Lung (tissue), 17 donors: ENCODE measurements at places on chromosomes 7 and 10.

GRCh38 chr7:116588225-116588624 lies 63.4 kb downstream of the CAV1 start:
- DNase-seq: peak; percentile 29

DNA sequence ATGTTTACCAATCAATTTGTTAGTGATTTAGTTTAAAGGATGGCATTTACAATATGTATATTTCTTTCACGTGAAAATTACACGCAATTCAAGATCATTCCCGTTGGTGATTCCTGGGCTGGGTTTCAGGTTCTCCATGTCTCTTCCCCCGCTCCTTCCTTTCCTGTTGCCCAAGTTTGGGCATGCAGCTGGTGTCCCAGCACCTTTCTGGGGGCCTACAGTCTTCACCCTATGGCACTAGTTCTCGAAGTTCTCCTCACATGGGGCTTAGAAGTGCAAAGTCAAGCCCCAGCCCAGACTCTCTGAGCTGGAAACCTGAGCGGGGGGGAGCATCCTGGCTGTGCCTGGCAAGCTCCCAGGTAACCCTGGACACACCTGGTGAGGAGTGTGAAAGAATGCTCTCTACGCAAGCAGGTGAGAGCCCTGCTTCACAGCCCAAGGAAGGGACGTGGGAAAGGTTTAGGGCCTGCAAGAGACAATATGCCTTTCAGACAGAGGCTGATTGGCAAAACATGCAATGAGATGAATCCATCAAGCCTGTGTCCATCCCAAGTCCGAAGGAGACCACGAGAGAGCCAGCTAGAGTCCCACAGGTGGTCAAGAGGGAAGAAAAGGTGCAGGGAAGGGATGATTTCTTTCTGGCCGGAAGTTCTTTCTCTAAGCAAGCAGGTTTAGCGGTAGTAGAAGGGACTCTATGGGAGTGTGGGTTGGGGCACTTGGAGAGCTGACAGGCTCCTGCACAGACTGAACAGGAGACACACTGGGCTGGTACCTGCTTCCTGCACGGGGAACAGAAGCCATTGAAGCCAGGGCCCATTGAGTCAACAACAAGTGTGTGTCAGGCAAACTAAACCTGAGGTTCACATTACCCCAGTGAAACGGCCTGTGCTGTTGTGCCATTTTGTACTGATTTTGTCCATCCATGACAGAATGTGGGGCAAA lies 131.1 kb downstream of the ADARB2 start:
- no peak for DNase-seq

GRCh38 chr10:27774831-27775230 lies 29.2 kb upstream of the MKX start:
- DNase-seq: no peak

DNA sequence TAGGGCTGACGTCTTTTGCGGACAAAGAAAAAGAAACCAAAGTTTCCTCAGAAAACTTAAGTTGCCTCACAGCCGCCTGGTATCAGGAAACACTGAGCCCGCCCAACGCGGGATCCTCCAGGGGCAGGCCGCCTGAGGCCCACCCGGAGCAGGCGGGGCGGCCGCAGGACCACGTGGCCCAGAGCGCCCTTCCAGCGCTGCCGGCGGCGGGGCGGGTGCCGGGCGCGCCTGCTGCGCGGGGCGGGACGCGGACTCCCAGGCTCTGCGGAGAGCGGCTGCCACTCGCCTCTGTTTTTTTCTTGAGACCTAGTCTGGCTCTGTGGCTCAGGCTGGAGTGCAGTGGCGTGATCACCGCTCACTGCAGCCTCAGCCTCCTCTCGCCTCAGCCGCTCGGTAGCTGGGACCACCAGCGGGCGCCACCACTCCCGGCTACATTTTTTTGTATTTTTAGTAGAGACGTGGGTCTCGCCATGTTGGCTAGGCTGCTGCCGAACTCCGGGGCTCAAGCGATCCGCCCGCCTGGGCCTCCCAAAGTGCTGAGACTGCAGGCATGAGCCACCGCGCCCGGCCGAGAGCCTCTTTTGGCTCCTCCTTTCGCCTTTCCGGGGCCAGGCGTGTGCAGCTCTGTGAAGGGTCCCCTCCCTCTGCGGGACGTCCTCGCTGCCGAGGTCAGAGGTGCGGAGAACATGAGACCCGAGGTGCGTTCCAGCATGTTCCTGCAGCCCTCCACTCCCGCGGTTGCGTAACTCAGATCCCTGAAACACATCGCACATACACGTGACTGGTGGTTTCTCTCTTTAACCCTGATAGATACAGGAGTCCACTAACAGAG lies 11.6 kb upstream of the HNRNPF start:
- peak; percentile 96 for DNase-seq

DNA sequence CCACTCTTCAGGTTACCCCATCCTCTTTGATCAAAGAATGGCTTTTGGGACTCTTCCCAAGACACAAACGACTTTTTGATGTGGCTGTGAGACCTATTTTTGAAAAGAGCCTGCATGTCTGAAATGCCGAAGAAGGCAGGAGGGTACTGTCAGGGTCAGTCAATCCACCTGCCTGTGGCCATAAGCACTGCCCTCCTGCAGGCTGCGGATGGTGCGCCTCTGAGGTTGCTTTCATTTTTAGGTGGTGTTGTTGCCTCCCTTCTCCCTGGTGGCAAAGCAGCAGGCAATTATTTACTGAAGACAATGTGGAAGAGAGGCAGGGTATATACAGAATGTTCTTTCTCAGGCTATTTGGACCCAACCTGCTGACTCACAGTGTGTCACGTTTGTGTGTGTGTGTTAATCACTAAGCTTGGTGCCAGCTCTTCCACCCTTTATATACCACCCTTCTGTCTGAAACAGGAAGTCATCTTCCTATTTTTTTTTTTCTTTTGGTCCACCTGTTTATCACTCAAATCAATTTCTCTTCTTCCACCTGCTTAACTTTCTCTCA lies 1421.2 kb upstream of the CELF2 start:
- no peak for DNase-seq

- DNase-seq: peak; percentile 53
These were observed 12.8 kb downstream of the CPA1 start for GRCh38 chr7:130393101-130393561.

DNA sequence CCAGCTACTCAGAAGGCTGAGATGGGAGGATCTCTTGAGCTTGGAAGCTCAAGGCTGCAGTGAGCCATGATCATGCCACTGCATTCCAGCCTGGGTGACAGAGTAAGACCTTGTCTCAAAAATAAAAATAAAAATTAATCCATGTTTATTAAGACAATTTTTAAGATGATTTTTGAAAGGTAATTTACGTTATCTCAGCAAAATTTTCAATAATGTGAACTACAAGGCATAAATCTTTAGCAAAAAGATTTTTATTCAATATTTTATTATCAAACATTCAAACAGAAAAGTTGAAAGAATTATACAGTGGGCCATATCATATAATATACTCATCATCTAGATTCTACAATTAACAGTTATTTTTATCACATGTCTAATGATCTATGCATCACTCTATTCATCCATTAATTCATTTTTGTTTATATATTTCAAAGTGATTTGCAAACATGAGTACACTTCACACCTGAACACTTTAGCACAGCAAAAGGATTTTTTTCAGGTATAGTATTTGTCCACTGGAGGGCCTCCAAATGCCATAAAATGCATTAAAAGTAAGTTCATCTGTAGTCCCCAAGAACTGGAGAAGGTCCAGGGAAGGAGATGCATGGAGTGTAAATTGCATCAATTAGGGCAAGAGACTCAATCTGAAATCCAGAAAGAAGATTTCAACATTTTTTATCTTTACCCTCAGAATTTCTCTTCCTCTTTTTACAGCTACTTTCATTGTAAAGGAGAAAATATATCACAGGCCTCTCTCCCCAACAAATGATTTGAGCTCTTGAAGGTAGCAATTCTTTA lies 38.6 kb upstream of the RSBN1L start:
- DNase-seq: no peak

- DNase-seq: no peak
These were observed 32.4 kb upstream of the VKORC1L1 start for GRCh38 chr7:65840446-65840845.

DNA sequence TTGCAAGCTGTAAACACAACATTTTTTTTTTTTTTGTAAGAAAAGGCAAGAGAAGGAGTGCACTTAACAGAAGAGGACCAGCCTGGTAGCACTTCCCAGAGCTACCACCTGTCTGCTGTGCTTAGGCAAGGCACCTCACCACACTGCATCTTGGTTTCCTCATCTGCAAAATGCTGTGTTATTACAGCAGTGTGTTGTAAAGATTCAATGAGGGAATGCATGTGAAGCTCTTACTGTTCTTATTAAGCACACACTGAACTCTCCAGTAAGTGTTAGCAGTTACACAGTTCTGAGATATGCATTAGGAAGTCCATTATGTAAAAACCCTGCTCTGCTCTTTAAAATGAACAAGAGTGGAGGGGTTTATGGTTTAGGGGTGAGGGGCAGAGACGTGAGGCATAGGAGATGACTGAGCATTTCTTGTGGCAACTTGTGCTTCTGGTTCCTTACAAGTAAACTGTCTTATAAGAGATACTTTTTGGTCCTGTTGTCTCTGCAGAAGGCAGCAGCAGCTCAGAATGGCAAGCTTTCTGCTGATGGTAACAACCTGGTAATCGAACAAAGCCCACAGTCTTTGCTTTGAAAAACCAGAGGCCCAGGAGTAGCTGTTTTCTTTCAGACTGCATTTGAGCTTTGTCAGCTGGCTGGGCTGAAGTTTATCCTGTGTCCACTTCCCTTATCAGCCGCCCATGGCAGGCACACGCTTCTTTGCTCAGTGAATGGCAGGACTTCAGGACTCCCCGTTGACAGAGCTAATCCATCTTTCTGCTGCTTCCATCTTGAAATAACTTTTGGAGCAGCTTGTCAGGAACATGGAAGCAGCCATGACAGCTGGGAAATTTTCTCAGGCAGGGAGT lies 98.8 kb upstream of the BMPER start:
- DNase-seq: peak; percentile 68

DNA sequence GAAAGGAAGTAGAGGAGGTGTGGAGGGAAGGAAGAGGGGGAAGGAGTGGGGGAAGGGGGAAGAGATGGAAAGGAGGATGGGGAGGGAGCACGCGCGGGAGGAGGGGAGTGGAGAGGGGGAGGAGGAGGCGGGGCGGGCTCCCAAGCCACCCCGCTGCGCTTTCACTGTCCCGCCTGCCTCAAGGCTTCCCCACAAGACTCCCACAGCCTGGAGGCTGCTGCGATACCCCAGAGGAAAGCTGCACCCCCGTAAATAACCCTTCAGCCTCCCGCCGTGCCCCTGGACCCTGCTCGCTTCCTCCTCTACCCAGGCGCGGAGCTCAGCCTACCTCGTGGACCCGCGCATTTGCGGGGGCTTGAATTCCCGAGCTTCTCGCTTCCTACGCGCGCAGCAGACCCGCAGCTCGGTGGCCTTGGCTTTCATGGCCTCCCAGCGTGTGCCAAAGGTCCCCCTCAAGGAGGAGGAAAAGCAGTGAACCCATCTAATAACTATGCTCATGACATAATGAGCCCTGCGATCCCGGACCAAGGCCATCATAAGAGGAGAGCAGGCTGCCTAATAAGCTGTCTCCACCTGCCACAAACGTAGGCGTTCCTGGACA lies at the start of gene C10orf67:
TSS of gene C10orf67 (minus strand) at position 557 of the 601 bp plus-strand sequence. CDS start at position 534, 23 bp downstream.
- peak; percentile 49 for DNase-seq

GRCh38 chr10:128147064-128147463 lies 20.8 kb upstream of the MKI67 start:
- DNase-seq: no peak

DNA sequence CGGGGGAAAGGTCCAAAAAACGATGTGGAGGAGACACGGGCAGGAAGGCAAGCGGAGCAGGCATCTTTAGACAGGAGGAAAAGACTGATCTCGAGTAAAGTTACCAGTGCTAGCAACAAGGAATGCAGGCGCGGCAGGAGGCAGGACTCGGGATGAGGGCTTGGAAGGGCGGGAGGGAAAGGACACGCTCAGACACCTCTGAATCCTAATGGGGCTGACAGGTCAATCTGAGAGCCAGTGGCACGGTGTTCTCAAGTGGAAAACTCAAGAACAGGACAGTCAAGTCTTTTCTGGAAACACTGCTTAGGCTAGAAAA lies 155.3 kb upstream of the COBL start:
- no peak for DNase-seq

GRCh38 chr7:51082940-51083533 lies 233.6 kb downstream of the COBL start:
- no peak for DNase-seq

DNA sequence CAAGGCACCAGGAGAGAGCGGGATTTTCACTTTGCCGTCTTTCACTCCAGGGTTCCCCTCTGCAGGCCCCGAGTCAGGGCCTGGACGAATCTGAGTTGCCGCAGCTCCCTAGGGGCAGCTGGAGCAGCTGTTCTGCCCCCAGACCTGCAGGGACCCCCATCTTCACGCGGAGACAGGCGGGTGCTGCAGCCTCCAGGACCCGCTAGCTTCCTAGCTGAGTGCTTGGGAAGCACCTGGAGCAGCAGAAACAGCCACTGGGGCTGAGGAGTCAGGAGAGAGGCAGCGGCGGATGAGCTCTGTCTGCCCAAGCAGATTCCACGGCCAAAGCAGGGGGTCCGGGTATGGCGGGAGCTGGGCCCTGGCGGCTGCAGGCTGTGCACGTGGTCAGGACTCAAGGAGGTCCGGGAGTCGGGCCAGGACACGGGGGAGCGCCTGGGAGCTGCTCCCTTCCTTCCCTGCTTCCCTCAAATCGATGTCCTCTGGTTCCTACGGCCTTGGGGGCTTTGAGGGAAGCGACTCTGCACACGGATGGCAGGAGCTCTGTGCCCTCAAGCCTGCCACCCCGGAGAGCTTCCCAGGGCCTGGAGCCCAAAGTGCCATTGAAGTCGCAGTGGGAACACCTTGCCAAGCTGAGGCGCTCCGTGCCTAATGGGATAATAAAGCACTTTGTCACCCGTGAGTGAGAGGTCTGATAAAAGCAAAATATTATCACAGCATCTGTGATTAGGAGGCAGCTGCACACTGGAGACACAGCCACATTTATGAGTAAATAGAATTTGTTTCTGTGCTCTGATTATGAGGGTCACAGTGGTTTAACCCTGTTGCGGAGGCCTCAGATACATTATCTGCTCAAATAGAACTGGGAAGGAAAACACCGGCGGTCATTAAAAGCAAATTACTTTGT lies 17.2 kb downstream of the MNX1 start:
- DNase-seq: peak; percentile 80

GRCh38 chr7:13333371-13333770 lies 645.9 kb downstream of the ARL4A start:
- no peak for DNase-seq

DNA sequence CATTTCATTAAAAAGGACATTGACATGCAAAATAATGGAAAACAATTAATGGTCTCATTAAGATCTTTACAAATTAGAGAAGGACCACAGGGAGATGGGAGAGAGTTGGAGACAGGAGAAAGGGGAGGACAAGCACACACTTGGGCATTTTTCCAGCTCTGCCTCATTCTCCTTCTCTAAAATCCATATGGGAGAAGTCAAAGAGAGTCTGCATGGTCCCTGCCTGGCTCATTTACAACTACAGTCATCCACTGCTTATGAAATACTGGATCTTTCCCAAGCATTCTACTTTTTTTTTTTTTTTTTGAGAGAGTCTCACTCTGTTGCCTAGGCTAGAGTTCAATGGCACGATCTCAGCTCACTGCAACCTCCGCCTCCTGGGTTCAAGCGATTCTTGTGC lies 518.9 kb upstream of the CELF2 start:
- peak; percentile 54 for DNase-seq

DNA sequence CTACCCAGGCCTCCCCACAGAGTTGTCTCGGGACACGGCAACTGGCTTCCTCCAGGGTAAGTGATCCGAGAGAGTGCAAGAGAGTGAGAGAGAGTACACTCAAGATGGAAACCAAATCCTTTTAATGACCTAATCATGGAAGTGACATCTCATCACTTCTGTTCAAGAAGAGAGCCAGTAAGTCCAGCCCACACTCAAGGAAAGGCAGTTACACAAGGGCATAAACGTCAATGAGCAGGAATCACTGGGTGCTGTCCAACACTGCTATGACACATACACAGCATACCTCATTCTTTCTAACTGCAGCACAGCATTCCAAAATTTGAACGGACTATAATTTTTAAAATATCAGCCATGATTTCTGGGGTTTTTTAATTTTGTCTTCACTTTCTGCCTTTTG lies 29.3 kb upstream of the OSBPL3 start:
- DNase-seq: peak; percentile 16
